ENCODE measurements at places on chromosomes 7 and 10.

DNA sequence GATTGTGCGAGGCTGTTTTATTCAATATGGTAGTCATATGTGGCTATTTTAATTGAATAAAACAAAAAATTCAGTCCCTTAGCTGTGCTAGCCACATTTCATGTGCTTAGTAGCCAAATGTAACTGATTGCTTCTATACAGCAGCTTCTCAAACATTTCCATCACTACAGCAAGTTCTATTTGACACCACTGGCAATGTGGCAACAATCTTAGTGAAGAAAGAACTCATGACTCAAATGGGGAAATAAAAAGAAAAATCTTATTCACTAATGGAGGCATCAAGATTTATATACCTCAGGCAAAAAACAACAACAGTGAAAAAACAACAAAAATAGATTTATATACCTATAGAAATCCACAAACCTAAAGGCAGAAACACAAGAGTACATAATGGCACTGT lies 17.9 kb downstream of the SEM1 start:
- no peak for DNase-seq

- no peak for DNase-seq
These were observed 123.1 kb downstream of the NRBF2 start for GRCh38 chr10:63256009-63256773.

- peak; percentile 58 for DNase-seq
These were observed 652.8 kb downstream of the KCNMA1 start for GRCh38 chr10:76984559-76985443.

- no peak for DNase-seq
These were observed 36.2 kb upstream of the DUSP5 start for GRCh38 chr10:110461530-110461929.

DNA sequence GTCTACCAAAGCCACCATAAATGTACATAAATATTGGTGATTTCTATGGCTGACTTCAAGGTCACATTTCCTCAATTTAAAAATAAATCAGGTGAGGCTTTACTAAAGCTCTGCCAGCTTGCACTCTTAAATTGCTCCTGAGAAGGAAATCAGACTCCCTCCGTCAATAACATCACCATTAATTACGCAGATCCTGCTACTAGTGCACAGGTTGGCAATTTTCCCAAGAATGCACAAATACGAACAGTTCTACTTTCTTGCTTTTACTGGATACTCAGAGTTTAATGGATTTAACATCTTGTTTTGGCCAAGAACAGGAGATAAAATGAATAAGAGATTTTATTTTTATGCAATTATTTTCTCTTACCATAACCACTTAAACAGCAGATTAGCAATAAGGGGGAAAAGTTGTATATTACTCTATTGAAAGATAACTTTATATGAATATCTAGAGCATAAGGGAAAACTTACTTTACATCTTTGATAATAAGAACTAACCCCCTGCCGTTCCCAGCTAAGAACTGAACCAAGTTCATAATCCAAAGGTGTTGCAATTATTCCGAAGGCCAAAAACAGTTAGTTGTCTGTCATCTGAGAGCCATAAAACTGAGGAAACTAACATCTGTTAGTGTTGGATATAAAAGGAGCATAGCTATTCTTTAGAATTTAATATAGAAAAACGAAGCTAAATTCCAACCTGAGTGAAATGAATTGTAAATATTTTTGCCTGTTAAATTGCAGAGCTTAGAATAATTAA lies 140.5 kb downstream of the TWIST1 start:
- DNase-seq: no peak

GRCh38 chr7:83077328-83077727 lies 85.4 kb downstream of the PCLO start:
- DNase-seq: no peak

DNA sequence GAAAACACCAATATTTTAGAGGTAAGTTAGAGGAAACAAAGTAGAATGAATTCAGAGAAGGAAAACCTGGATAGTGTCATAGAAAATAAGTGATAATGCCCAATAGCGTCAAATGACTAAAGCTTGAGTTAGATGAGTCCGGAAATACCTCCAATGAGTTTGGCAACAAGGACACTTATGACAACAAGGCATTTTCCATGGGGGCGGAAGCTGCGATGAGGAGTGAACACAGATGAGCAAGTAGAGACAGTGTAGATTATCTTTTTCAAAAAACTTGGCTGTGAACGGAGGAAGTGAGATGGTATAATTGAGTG lies 383 bp upstream of the R3HCC1L start:
- DNase-seq: no peak

GRCh38 chr7:144529269-144529926 lies 125.9 kb upstream of the NOBOX start:
- no peak for DNase-seq

GRCh38 chr10:27448921-27449320 lies 55.2 kb upstream of the RAB18 start:
- DNase-seq: no peak

DNA sequence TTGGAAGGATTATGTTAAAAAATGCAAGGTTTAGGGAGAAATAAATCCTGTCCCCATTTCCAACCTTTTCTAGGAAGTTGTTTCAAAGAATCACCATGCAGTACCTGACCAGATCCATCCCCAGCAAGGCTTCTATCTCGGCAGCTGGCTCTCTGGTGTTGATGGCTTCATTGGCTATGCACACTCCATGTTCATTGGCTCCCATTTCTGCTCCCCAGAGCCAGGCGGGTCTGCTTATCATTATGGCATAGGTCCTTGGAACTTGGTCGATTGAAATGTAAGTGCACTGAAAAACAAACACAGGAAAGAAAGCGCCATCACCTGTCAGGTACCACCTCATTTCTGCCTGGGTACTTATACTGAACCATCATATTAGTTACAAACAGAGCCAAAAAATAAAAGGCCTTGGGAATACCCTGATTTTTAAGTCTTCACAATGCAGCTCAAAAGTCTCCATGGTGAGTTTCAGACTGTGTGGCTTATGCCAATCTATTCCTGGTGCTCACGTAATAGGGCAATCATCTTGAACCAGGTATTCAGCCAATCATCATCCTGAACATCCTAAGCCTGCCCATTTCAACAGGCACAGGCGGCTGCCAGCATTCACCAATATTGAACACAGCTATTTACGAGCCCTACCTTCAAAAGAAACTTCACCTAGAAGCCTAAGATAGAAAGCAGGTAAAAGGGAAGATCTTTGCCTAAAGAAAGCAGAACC lies 34.4 kb downstream of the SCRN1 start:
- DNase-seq: no peak

GRCh38 chr10:48564466-48565160 lies 40.3 kb downstream of the ARHGAP22 start:
- DNase-seq: no peak

All from naive thymus-derived CD4-positive, alpha-beta T cell (primary cell).